Cortex of kidney (tissue), 1 donor: ENCODE measurements at places on chromosomes 7 and 10.

DNA sequence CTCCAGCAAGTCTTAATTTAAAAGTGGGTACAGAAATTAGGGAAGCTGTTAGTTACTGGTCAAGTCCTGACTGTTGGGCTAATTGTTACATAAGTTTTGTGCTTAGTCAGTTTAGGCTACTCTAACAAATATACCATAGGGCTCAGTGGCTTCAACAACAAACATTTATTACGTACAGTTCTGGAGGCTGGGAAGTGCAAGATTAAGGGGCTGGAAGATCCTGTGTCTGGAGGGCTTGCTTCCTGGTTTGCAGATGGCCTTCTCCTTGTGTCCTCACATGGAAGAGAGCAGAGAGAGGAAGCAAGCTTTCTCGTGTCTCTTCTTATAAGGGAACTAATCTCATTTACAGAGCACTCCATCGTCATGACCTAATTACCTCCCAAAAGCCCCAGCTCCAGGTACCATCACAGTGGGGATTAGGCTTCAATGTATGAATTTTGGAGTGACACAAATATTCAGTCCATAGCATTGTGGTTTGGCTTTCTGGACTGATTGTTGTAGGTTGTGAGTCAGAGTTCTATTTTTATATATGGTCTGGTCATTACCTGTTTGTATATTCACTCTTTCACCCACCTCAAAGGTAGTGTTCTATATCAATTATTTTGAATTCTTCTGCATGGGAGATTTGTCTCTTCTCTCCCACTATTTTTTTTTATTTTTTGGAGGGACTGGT lies 17.1 kb downstream of the ST7 start:
- DNase-seq = no peak

- no peak for DNase-seq
Observed at GRCh38 chr7:57482-58255, 134.7 kb upstream of the FAM20C start.

- DNase-seq = no peak
Observed at GRCh38 chr7:159075563-159076238, 69.0 kb downstream of the VIPR2 start.

DNA sequence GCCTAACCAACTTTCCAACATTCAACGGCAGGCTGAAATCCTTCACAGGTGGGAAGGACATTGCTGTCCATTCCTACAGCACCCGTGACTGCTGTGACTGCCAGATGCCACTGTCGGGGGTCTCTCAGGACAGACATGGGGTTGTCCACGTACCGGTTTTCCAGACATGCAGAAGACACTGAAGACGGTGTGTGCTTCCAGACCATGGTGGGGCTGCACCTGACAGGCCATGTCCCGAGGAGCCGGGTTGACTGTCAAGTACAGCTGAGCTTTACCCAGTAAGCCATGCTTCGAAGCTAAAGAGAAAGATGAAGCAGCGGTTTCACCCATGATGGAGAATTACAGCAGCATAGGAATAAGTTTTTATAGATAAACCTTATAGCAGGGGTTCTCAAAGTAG lies 70.9 kb downstream of the PKD1L1 start:
- DNase-seq = no peak

- no peak for DNase-seq
Observed at GRCh38 chr7:129832282-129832681, 120.5 kb downstream of the UBE2H start.

- no peak for DNase-seq
Observed at GRCh38 chr10:36091007-36091406, 448.9 kb upstream of the FZD8 start.

DNA sequence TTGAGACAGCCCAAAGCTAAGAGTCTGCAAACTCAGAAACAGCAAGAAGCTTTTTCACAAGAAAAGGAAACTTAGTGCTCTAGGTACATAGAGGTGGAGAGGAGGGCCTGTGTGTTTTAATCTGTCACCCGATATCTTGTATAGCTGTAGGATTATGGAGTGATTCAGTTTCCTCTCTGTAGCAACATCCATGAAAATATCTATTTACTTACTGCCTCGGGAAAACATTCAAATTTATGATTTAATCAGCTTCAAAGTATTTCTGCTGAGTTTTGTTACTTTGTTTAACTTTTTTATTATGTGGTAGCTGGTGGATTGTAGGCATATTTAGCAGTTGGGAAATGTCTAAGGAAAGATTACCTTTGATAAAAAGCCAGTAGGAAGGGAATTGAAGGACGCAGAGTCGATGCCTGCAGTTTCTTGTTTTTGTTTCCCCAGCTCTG lies 292.0 kb downstream of the CCDC3 start:
- DNase-seq = no peak

- DNase-seq = no peak
Observed at GRCh38 chr7:107678110-107678753, 17.6 kb downstream of the SLC26A4 start.

DNA sequence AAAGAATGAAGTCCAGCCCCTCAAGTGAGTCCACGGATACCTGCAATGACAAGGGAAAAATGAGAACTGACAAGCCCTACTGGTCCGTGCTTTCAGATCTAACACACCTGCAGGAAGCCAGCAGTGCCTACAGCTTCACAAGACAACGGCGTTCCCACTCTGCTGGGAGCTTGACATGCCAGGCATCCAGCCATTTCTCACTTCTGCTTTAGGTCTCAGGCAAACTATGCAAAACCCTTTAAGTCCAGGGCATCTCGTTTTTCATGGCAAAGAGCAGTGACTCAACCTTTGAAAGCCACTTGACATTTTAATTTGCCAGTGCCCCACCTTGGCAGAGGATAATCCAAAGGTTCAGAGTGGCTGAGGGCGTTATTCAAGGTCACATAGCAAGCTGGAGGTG lies 49.1 kb upstream of the GPAM start:
- no peak for DNase-seq

- no peak for DNase-seq
Observed at GRCh38 chr7:107232568-107233090, 63.8 kb downstream of the HBP1 start.

DNA sequence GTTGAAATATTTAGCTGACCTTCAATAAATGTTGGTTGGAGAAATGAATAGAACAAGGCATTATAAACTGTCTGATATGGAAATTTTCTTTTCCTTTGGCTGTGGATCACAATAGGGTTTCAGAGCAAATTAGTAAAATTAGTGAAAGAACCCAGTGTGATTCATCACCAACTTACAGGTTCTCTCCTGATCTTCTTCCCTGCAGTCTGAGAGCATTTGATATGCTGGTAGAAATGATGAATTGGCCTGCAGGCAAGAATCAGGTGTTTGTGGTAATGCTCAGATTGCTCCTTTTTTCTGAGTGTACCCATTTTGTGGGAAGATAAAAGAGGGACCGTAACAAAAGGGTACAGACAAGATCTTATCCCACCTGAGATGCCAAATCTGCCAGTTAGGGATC lies 51.9 kb downstream of the BTAF1 start:
- DNase-seq = no peak

GRCh38 chr10:114250236-114250635 lies 11.2 kb downstream of the VWA2 start:
- DNase-seq = no peak

DNA sequence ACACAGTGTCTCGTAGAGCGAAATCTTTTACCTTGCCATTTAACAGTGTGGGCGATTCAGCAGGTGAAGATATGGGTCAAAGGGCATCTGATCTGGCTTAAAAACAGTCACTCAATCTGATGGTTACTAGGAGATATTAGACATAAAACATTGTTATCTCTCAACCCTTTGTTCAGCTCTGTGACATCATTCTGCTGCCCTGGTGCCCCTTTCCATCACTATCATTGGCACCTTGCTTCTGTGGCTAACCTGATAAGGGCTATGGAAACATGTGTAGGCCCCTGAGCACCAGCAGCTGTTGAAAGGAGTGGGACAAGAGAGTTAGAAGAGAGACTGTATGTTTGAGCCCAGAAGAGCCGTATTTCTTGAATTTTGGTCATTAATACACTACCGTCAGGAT lies 650.3 kb downstream of the PHTF2 start:
- DNase-seq = no peak

- DNase-seq = no peak
Observed at GRCh38 chr7:118657391-118658005, 433.0 kb downstream of the ANKRD7 start.

- no peak for DNase-seq
Observed at GRCh38 chr10:1672001-1672781, 65.1 kb downstream of the ADARB2 start.

- DNase-seq = no peak
Observed at GRCh38 chr10:26627324-26627723, 70.2 kb upstream of the PDSS1 start.

GRCh38 chr10:34504534-34504933 lies 310.6 kb downstream of the PARD3 start:
- no peak for DNase-seq

GRCh38 chr7:97019710-97020225 lies 4.9 kb downstream of the DLX5 start:
- no peak for DNase-seq

GRCh38 chr7:151038951-151039849 lies 9.1 kb upstream of the ASIC3 start:
- no peak for DNase-seq

DNA sequence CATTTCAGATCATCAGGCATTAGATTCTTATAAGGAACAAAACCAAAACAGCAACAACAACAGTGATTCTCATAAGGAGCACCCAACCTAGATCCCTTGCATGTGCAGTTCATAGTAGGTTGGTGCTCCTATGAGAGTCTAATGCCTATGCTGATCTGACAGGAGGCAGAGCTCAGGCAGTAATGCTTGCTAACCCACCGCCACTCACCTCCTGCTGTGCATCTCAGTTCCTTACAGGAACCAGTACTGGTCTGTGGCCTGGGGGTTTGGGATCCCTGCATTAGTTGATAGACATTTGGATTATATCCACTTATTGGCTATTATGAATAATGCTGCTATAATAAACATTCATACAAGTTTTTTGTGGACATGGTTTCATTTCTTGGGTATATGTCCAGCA lies 14.0 kb downstream of the MKLN1 start:
- DNase-seq = no peak

GRCh38 chr10:23981520-23982309 lies 227.2 kb upstream of the KIAA1217 start:
- no peak for DNase-seq

DNA sequence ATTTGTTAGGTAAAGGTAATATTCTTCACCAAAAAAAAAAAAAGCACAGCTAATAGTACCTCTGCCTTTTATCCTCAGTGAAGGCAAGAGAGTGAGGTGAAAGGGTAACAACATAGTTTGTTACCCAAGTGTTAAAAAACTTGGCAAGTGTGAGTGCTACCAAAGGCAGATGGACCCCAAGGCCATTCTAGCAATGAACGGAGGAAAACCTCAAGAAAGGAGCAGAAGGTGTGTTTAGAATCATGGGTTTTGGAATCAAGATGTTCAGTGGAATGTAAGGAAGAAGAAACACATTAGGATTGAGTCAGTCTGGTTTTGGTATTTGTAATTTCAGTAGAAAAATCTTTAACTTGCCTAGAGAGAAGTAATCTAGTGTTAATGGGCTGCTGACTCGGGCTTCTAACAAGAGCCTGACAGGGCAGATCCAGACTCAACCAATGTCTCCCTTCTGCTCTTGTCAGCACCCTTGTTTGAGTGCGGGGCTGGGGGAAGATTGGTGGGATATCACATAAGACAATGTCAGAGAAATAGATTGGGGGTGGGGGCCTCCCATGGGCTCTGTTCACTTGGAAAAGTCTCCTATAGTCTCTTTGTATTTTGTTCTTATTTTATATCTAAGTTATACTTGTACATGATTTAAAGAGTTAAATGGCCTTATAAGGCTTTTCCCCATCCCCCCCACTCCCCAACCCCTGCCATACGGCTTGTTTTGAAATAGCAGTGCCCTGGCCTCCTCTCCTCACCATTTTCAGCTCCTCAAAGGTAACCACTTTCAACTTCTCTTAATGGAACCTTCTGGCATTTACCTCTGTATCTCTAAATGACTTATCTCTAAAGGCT lies 44.4 kb downstream of the SCD start:
- DNase-seq = no peak

GRCh38 chr7:34846976-34847375 lies 189.0 kb downstream of the NPSR1 start:
- DNase-seq = no peak

GRCh38 chr10:17758896-17759295 lies 6.9 kb downstream of the TMEM236 start:
- DNase-seq = no peak

GRCh38 chr7:25854608-25855497 lies 297.1 kb upstream of the NFE2L3 start:
- no peak for DNase-seq

DNA sequence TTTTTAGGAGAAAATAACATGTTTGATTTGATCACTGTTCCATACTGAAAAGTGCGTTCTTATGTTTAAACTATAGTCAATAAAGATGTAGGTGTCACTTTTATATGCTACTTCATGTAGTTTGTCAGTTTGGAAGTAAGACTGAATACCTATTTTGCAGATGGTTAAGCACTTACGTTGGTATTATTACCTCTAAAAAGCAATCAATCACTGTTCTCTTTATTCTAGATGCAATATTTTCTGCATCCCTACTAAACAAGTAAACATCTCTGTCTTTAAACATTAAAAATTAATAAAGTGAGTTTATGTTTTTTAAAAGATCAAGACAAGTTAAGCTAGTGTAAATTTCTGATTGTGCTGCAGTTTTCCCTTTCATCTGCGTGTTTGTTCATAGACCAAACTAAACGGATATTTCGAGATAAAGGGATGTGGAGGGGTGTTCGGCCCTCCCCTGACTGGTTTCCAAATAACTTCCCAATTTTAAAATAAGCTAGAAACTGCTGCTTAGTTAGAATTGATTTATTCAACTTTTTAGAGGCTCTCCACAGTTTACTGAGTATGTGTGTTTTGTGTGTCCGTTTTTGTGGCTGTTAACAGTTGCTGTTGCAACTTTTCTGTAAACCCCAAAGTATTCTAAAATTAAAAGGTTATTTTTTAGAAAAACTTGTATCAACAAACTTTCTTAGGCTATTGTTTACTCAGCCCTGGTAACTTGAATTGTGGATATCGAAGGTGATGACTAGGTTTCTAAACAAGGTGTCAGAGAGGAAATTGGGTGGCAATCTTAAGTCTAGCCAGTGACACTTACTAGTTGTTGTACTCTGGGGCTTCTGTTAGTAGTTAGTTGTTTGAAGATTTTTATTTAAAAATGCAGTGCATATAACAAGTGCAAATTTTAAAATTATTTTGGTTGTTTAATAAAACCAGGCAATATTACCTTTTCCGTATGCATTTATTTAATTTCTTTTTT lies 974 bp downstream of the KIF11 start:
- no peak for DNase-seq

GRCh38 chr10:60661637-60662036 lies 116.6 kb upstream of the CDK1 start:
- no peak for DNase-seq

DNA sequence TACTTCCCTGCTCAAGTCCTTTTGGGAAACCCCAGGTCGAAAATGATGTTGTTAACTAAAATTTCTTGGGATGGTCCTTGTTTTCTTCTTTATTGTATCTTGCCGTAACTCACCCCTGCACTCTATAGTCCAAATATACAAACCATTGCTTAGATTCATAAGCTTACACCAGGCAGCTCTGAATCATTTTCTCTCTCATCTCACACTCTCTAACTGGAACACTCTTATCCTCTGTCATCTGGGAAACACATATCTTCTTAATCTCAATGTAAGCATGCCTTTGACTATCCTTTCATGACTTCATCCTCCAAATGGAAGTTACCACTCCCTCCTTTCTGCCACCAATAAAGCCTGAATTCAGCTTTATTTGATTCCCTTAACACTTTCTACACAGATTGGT lies 175.8 kb upstream of the ANK3 start:
- no peak for DNase-seq

- DNase-seq = no peak
Observed at GRCh38 chr7:24580283-24580946, 7.2 kb downstream of the PALS2 start.
